ENCODE measurements at places on chromosomes 2 and 18.

DNA sequence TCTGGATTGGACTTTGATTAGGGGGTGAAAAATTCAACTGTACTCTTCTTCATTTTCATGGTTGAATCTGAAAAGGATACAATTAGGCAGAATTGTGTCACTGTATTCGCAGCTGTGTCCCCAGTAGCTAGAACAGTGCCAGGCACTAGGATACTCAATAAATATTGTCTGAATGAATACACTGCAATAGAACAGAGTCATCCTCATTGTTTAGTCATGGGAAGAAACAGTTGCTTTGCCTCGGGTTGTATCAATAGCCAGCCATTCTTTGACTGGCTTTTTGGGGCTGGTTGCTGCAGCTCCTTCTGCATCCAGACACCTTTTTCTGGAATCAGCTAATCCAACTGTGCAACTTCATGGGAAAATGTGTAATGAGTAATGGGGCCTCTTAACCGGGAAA is 18.1 kb upstream of the DYNC1I2 start:
- DNase-seq, result no peak

GRCh38 chr2:127516041-127516762 is 10.1 kb downstream of the IWS1 start:
- no peak for DNase-seq

DNA sequence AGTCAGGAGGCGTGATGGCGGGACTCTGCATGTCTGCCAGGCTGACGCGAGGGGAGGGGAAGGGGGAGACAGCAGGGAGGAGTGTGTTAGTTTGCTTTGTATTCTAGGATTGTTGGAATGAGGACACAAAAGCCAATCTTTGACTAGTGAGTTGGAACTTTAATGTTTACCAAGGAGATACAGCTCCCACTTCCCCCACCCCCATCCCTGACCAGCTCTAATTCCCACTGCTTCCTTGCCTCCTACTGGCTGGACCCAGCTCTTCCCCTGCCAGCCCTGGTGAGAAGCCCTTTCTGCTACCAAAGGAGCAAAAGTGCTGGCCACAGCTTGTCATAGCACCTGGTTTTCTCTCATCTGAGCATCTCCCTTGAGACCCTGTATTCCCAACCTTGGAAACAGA is 84.5 kb downstream of the CELF4 start:
- no peak for DNase-seq

- peak; percentile 19 for DNase-seq
Observed at GRCh38 chr18:25896178-25896780, 194.1 kb downstream of the SS18 start.

DNA sequence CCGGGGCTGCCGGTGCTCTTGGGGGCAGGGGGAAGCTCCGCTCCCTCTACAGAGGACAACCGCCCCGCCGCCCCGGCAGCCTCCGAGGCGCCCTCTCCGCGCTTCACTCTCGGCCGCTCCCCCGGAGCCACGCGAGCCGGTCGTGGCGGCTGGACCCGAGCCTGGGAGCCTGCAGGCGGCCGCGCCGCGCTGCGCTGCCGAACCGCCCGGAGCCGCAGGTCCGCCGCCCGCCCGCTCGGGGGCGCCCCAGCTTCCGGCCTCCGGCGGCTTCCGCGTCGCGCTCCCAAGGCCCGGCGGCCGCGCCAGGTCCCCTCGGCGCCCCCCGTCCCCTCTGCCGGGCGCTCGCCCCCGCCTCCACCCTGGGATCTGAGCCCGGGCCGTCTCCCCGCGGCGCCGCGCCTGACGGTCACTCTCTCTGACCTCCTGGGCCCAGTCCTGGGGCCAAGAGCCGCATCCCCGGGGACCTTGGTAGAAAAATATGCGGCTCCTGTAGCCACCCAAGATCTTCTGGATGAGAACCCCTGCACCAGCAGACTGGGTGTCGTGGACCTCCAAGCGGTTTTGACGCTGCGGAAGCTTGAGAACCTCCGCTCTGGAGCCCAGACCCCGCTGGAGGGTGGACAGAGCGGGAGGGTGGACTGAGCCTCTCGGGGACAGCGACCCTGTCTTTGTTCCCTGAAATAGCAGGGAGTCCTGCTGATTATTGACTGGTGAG is 44.3 kb downstream of the SERTAD2 start:
- no peak for DNase-seq

All from NCI-H524 treated with DMSO at 0.1 percent for 48 hours (cell line).